ENCODE measurements at places on chromosomes 13 and 19. TPM values are rescaled to one million over a fixed set of nuclear protein-coding genes. Genes with fewer than 3 reads are reported as not detected.
A peak's percentile ranks its signal among the peaks of the same experiment; 100 is the strongest.

The MAST1 gene
- total RNA-seq: 5.4 TPM

The NPAS1 gene
- total RNA-seq: 3.6 TPM

The C19orf81 gene
- total RNA-seq: not detected

GRCh38 chr13:34654647-34655046, 287.4 kb upstream of the NBEA start:
- DNase-seq: peak; percentile 73

DNA sequence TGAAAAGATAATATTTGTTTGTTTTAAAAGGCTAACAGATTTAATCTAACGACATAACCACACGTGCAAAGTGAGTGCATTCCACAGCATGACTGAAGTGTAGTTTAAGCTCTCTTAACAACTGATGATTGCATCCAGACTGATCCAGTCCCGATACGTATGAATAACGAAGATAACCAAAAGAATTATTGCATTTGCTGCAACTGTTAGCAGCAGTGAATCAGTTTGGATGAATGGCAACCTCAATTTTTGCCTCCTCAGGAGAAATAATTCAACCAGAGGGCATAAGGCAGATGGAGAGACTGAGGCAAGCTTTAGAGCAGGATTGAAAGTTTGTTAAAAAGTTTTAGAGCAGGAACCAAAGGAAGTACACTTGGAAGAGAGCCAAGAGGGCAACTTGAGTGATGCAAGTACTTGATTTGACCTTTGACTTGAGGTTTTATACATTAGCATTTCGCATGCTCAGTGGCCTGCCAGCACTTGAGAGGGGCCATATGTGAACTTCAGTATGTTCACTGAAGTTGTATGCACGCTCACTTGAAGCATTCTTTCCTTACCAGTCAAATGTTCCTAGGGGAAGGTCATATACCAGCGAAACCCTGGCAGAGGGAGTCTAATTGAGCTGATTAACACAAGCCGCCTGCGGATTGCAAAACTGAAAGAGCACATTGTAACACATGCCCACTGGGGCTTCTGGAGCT, 835.0 kb upstream of the PCDH20 start:
- DNase-seq: no peak

DNA sequence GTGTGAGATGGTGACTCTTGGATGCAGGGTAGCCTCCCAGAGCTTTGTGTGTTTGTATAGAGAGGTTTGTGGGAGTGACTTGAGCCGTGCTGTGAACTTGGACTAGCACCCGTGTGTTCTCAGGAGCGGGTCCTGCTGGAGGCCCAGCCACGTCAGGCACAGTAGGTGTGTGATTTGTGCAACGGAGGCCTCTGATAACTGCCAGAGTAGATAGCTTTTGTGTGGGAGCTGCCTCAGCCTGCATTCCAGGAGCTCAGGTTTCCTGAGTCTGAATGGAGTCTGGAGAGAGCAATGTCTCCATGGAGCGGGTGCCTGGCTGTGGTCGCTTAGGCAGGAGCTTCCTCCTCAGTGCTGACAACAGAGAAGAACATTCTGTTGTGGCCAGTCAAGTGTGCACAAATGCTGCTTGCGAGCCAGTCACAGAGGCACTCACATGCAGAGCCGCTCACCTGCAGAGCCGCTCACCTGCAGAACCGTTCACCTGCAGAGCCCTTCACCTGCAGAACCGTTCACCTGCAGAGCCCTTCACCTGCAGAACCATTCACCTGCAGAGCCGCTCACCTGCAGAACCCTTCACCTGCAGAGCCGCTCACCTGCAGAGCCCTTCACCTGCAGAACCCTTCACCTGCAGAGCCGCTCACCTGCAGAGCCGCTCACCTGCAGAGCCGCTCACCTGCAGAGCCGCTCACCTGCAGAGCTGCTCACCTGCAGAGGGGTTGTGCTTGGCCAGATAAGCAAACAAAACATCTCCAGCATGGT, 32.6 kb downstream of the TFDP1 start:
- peak; percentile 69 for DNase-seq

DNA sequence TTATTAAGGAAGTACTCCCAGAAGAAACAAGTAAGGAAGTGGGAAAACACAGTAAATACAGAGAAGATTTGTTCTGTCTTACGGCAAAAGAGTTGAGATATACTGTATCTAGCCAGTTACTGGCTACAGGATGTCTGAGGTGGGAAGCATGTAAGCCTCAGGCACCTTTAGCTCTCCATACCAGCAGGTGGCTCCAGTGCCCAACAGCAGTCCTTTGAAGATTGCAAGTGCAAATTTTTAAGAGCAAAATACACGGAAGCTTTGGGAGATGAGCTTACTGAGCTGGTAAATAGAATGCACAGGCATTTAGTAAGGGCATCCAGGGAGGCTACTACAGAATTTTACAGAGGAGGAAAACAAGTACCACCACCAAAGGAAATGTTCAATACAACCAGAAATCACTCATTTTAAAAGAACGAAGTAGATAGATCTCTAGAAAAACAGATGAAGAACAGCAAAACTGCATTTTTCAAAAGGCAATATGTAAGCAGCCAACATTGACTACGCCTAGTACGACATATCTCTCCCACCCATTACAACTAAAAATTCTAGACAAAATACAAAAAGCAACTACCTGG, 57.9 kb upstream of the VSTM2B start:
- DNase-seq: no peak

- no peak for DNase-seq
These were observed 605 bp downstream of the TMEM255B start for GRCh38 chr13:113759525-113760137.

- DNase-seq: no peak
These were observed 5.9 kb downstream of the WIZ start for GRCh38 chr19:15443838-15444237.

GRCh38 chr13:84431646-84432045, 549.4 kb upstream of the SLITRK1 start:
- peak; percentile 81 for DNase-seq

DNA sequence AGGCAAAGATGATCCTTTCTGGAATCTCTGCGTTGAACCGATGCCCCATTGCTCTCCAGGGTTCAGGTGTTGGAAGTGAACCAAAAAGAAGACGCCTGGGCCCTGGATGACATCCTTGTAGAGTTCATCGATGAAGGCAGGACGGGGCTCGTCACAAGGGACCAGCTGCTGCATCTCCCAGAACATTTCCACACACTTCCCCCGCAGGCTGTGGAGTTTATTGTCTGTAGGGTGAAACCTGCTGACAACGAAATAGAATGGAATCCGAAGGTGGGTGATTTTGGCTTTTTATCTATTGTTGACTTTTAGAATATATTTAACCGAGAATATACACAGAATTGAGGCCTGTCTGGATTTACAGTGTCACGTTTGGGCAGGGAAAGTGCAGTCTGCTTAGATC, 58.4 kb downstream of the SLC7A9 start:
- no peak for DNase-seq

DNA sequence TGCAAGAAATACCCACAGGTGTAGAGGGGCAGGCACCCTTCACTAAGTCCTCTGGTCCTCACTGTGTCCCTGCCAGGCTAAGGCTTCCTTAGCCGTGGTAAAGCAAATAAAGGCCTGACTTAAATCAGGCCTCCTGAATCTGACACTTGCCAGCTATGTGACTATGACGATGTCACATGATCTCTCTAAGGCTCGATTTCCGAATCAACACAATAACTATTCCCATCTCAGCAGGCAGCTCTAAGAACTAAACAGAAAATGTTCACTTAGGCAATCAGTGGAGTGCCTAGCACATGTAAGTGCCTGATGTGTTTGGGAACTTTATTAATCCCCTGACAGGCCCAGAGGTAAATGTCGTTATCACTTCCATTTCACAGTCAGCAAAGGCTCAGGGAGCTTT, 2.0 kb downstream of the ZNF550 start:
- DNase-seq: no peak

Data from astrocyte (in vitro differentiated cells and primary cell).